ENCODE measurements at places on chromosomes 4 and X.

DNA sequence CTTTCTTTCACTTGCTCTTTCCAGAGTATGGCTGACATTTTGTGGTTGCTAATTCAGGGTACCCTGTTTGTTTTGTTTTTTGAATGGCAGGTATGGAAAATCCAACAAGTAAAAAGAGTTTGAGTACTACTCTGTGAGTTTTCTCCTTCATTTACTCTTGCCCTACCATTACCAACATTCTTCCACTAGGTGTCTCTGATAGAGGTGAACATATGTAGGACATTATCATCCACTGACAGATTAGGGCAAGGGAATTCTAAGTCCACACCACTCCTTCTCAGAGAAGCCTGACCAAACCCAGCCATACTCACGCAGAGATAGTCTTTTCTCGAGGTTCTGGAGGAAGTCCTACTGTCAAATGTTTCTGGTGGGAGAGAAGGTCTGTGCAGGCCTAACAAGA, 36.7 kb upstream of the HDAC8 start:
- DNase-seq = no peak

DNA sequence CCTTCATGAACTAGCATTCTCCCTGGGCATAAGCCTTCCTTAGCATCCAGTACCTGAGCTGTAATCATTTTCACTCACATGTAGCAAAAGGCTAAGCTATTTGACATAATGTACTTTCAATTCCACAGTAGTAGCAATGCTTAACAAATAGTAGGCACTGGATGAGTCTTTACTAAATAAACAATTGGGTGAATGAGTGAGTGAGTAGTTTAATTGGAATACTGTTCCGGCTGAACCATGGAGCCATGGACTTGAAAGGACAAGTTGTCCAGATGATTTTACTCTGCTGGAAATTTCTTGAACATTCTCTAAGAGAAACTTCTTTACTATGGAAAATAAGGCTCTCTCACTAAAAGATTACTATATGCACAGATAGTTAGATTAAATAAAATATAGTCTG, 159.3 kb downstream of the FAM47B start:
- DNase-seq = no peak

- DNase-seq = no peak
Observed at GRCh38 chr4:57131849-57132742, 21.9 kb upstream of the IGFBP7 start.

- no peak for DNase-seq
Observed at GRCh38 chrX:24325231-24325630, 11.4 kb upstream of the SUPT20HL2 start.

Data from stimulated activated CD8-positive, alpha-beta memory T cell treated with anti-CD3 and anti-CD28 coated beads, Interleukin-7, amount 100 ng/mL, for 4 hours (primary cell).